CD8-positive, alpha-beta memory T cell (primary cell): ENCODE measurements at places on chromosomes 3 and 15. TPM values are rescaled to one million over a fixed set of nuclear protein-coding genes. Genes with fewer than 3 reads are reported as not detected.

DNA sequence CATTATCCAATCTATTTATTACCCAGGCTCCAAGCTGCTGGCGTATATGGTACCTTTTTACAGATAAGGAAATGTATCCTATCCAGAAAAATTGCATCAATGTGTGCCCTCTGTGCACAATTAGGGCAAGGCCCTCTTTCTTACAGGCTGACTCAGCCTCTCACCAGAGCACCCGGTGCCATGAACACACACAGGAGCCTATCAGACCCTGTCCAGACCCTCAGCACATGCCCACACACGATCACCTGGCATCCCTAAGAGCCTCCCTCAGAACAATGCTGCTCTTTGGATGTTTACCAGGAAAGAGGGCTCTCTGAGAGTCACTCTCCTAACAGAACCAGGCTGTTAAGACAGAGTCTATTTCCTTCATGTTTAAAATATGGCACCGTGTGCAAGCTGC is 460.0 kb upstream of the TBL1XR1 start:
- H3K4me3 ChIP-seq, result no peak overlapping the region
- H3K27me3 ChIP-seq, result no peaks in the 10 kb centered on the region
- no peak overlapping the region for H3K27ac ChIP-seq

The ZBTB47 gene
- 0.48 TPM for total RNA-seq

The SLC28A2 gene
- not detected for total RNA-seq

The SI gene
- total RNA-seq, result not detected

GRCh38 chr15:76289582-76289981 is 21.7 kb downstream of the ETFA start:
- H3K36me3 ChIP-seq, result no peaks in the 10 kb centered on the region
- H3K4me3 ChIP-seq, result no peak overlapping the region
- H3K27me3 ChIP-seq, result no peaks in the 10 kb centered on the region
- DNase-seq, result no peak
- no peak overlapping the region for H3K27ac ChIP-seq

DNA sequence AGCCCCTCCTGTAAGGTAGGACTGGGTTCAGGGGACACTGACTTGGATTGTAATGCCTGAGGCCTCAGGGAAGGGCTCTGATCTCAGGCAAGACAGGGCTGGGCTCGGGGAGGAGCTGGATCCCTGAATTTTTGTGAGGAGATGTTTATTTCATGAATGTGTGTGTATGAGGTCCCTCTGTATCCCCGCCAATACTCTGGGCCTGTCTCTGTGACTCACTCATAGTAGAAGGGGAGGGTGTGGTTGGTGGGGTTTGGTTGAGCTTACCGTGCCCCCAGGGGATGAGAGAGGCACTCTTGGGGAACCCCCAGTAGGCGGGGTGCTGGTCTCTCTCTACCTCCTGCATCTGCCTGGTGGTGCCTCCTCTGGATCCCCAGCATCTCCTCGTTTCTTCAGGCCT is 28.1 kb downstream of the RPSA start:
- no peaks in the 10 kb centered on the region for H3K36me3 ChIP-seq
- H3K4me3 ChIP-seq, result no peak overlapping the region
- DNase-seq, result no peak
- H3K27me3 ChIP-seq, result no peaks in the 10 kb centered on the region
- H3K4me1 ChIP-seq, result no peaks in the 10 kb centered on the region

The GOLGA6A gene
- 0.07 TPM for total RNA-seq

DNA sequence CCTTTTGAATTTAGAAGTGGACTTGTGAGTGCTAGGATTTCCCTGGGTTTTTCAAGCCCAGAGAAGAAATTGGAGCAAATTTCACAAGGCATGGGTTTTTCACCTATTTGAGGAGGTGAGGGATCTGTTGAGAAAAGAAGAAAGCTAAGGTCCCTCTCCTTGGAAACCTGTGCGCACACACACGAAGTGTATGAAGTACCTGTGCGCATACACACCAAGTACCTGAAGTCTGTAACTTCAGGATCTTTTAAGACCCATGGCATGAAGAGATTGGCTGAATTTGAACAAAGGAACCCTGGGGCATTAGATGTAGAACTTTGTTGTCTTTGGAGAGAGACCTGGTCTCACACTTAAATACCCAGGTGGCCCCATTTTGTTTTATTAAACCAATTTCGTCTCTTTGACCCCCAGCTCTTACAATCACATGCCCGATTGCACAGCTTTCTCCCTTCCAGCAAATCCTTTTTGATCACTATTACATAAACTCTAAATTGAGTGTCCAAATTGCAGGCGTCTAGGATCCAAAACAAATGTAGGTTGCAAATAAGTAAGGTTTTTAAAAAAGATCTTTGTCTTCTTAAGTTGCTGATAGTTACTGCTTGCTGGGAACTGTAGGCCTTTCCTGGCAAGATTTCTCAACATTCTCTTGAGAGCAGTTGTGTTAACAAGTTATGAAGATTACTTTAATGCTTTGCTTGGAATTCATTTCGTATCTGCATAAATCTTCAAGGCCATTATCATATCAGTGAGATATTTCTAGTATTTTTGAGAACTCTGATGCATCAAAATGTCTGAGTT is 64.3 kb downstream of the CMTM8 start:
- peaks cover 35% of the 10 kb centered on the region for H3K4me1 ChIP-seq
- H3K27ac ChIP-seq, result no peak overlapping the region
- H3K36me3 ChIP-seq, result no peaks in the 10 kb centered on the region
- H3K4me3 ChIP-seq, result peak overlapping the region; percentile 10
- H3K27me3 ChIP-seq, result no peaks in the 10 kb centered on the region

The SEMA3G gene
- 0.16 TPM for total RNA-seq

DNA sequence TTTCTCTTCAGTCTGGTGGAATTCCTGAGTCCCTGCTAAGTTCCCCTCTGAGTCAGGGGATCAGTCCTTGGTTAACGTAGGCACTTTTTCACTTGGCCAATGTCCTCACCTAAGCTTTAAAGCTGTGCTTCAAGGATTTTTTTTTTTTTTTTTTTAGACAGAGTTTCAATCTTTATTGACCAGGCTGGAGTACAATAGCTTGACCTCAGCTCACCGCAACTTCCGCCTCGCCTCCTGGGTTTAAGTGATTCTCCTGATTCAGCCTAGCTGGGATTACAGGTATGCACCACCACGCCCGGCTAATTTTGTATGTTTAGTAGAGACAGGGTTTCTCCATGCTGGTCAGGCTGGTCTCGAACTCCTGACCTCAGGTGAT is 220.3 kb downstream of the STT3B start:
- H3K4me1 ChIP-seq, result no peaks in the 10 kb centered on the region
- no peak overlapping the region for H3K27ac ChIP-seq
- H3K27me3 ChIP-seq, result no peaks in the 10 kb centered on the region
- H3K36me3 ChIP-seq, result no peaks in the 10 kb centered on the region
- DNase-seq, result no peak
- no peak overlapping the region for H3K4me3 ChIP-seq

The PLSCR5 gene
- not detected for total RNA-seq

The PLA2G4E gene
- total RNA-seq, result not detected

The CACNA2D3 gene
- total RNA-seq, result not detected

- H3K4me1 ChIP-seq, result no peaks in the 10 kb centered on the region
- DNase-seq, result no peak
- no peaks in the 10 kb centered on the region for H3K36me3 ChIP-seq
- no peak overlapping the region for H3K27ac ChIP-seq
- no peaks in the 10 kb centered on the region for H3K27me3 ChIP-seq
These were observed 19.1 kb upstream of the SPINK8 start for GRCh38 chr3:48352546-48352945.

GRCh38 chr3:110685630-110686029 is 386.0 kb upstream of the NECTIN3 start:
- no peaks in the 10 kb centered on the region for H3K4me1 ChIP-seq
- H3K27me3 ChIP-seq, result no peaks in the 10 kb centered on the region
- H3K4me3 ChIP-seq, result no peak overlapping the region
- H3K27ac ChIP-seq, result no peak overlapping the region
- no peaks in the 10 kb centered on the region for H3K36me3 ChIP-seq

The REC114 gene
- not detected for total RNA-seq

GRCh38 chr15:72382146-72382545 is 6.3 kb upstream of the HEXA start:
- H3K36me3 ChIP-seq, result no peaks in the 10 kb centered on the region
- peaks cover 5% of the 10 kb centered on the region for H3K4me1 ChIP-seq
- H3K4me3 ChIP-seq, result no peak overlapping the region
- DNase-seq, result no peak

The SLC7A14 gene
- total RNA-seq, result not detected

DNA sequence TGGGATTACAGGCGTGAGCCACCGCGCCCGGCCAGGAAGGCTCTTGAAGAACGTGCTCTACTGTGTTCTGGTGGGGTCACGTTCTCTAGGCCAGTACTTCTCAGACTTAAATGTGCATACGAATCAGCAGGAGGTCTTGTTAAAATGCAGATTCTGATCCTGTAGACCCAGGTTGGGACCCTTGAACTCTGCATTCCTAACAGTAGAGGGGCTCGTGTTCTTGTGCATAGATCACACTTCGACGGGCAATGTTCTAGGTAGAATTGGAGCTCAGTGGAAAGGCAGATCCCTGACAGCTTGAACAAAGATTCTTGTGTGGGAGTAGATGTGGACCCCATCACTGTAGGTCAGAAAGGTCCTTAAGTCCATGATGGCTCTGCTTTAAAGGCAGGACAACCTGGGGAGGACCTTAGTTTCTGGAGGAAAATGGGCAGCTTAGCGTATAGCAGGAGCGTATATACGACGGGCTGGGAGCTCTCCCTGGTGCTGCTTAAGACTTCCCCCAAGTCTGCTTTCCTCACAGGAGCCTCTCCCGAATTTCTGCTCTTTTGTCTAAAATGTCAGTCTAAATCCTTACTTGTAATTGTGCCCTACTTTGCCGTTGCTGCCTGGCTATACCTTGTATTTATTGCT is 16.9 kb upstream of the FAM81A start:
- no peak overlapping the region for H3K4me3 ChIP-seq
- DNase-seq, result no peak
- H3K4me1 ChIP-seq, result no peaks in the 10 kb centered on the region
- H3K36me3 ChIP-seq, result no peaks in the 10 kb centered on the region

GRCh38 chr15:26890451-26890850 is 23.6 kb downstream of the GABRA5 start:
- no peaks in the 10 kb centered on the region for H3K4me1 ChIP-seq
- no peaks in the 10 kb centered on the region for H3K27me3 ChIP-seq
- no peaks in the 10 kb centered on the region for H3K36me3 ChIP-seq
- DNase-seq, result no peak

GRCh38 chr15:80059786-80060355 is 395 bp downstream of the ZFAND6 start:
- peak overlapping the region; percentile 98 for H3K4me3 ChIP-seq
- no peaks in the 10 kb centered on the region for H3K27me3 ChIP-seq
- H3K4me1 ChIP-seq, result peaks cover 20% of the 10 kb centered on the region
- H3K27ac ChIP-seq, result peak overlapping the region; percentile 83
- no peak for DNase-seq

- no peaks in the 10 kb centered on the region for H3K36me3 ChIP-seq
- no peaks in the 10 kb centered on the region for H3K27me3 ChIP-seq
- H3K4me1 ChIP-seq, result no peaks in the 10 kb centered on the region
- no peak overlapping the region for H3K4me3 ChIP-seq
- no peak for DNase-seq
- no peak overlapping the region for H3K27ac ChIP-seq
These were observed 134.0 kb downstream of the CHL1 start for GRCh38 chr3:330494-331115.

The ITPKA gene
- total RNA-seq, result 0.53 TPM

The GPR27 gene
- total RNA-seq, result 2.3 TPM

GRCh38 chr3:15797642-15798303 is at the start of gene ANKRD28:
Gene ANKRD28 (minus strand): TSS chr3:15797979. CDS start chr3:15796521, 1,458 bp downstream.
- peak within 1 kb of the TSS; percentile 15 for H3K4me3 ChIP-seq
- no peaks in the 10 kb centered on the region for H3K27me3 ChIP-seq
- peaks cover 57% of the 10 kb centered on the region for H3K4me1 ChIP-seq
- no peaks in the 10 kb centered on the region for H3K36me3 ChIP-seq
- H3K27ac ChIP-seq, result peak within 1 kb of the TSS; percentile 77
